ENCODE measurements at places on chromosomes 6 and 20.

DNA sequence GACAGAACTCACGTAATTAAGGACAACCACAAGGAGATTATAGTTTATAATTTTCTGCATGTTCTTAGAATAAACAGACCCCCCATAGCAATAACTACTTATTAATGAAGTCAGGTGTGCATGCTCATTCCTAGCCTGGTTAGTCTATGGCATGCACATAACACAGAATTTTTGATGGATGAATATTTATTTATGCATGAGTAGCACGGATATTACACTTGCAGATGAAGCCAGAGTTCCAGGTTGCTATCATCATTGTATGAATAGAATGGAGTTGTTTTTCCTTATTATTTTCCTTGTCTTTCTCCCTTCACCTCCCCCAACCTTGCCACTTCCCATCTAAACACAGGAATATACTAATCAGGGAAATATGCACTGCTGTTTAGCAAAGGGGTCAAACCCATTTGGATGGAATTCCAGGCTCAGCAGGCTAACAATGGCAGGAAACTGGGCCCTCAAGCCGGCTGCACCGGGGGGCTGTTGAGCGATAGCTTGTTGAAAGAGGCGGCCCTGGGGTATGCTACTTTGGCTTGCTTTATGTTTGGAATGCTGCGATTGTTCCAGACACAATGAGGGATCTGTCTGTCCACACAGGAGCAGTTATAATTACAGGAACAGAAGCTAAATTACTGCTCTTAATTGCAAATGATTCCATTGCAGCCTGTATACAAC, 112.6 kb downstream of the TMEM170B start:
- no peak for DNase-seq

DNA sequence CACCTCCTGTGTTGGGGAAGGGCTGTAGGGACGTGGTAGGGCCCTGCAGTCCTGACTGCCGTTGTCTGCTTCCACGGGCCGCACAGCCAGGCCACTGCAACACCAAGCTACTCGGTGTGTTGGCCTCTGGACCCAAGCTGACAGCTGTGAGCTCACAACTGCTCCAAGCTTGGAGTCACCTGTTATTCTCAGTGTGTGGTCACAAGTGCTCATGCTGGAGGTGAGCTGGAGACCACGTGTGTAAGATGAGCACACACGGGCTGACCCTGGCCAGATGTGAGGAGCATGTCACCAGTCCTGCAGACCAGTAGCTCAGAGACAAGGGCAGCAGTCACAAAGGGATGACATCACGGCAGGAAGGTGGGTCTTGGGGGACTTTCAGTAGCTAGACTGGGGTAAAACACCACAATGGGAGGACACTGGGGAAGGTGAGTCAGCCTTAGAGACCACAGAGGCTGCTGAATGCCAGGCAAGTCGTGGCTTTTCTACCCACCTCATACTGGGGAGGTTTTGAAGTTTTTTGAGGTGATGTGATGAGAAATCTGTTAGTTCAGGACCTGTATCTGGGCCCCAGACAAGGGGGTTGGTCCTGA, 87.3 kb downstream of the FAM120B start:
- DNase-seq = no peak

DNA sequence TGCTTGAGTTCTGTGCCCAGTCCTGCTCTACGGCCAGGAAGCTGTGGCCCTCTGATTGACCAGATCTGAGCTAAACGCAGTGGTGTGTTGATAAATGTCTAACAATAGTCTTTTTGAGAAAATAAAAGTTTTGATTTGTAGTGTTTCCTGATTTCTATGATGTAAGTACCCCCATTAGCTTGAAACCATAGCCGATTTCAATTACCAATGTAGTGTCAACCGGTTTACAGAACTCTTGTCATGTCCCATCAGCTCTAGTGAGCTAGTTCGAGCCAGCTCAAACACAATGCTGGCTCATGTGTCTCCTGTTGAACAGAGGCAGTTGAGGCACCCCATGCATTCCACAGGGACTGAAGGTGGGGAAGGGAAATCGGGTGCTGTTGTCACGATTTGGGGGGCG, 56.7 kb upstream of the ZMYND8 start:
- DNase-seq = no peak

GRCh38 chr20:20489054-20489453, 121.2 kb downstream of the INSM1 start:
- DNase-seq = no peak

GRCh38 chr6:34052071-34052825, 93.6 kb downstream of the GRM4 start:
- DNase-seq = no peak

DNA sequence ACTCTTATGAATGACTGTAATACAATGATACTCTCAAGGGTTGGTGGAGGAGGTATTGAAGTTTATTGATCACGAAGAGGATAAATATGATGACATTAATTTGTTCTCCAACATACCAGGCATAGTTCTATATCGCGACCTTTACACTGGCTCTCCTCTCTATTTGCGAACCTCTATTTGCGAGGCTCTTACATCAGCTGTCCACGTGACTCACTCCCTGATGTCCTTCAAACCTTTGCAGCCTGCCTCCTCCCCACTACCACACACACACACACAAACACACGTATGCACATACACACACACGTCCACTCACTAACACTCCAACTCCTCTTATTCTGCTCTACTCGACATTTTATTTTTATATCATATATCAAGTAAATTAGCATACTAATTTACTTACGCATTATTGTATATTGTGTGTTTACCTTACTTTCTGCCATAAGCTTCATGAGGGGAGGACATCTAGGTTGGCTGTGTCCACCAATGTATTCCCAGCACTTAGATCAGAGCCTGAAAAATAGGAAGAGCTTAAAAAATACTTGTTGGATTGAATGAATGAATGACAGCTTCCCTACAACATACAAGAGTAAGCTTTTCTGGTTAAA, 53.3 kb upstream of the TNFRSF21 start:
- no peak for DNase-seq

DNA sequence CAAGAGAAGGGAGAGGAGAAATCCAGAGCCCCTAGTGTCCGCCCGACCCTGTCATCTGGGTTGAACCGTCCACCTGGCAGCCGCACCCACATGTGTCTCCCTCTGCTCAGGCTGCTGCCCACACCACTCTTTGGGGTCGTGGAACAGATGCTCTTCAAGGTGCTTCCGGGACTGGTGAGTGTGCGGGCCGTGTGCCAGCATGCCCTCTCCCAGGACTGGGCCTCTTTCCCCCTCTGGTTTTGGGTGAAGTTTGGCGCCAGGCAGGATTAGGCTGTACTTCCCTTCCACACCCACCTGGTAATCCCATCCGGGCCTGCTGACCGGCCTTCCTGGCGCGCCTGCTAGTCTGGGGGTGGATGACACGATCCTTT, 7.9 kb downstream of the BPIFB3 start:
- DNase-seq = no peak

DNA sequence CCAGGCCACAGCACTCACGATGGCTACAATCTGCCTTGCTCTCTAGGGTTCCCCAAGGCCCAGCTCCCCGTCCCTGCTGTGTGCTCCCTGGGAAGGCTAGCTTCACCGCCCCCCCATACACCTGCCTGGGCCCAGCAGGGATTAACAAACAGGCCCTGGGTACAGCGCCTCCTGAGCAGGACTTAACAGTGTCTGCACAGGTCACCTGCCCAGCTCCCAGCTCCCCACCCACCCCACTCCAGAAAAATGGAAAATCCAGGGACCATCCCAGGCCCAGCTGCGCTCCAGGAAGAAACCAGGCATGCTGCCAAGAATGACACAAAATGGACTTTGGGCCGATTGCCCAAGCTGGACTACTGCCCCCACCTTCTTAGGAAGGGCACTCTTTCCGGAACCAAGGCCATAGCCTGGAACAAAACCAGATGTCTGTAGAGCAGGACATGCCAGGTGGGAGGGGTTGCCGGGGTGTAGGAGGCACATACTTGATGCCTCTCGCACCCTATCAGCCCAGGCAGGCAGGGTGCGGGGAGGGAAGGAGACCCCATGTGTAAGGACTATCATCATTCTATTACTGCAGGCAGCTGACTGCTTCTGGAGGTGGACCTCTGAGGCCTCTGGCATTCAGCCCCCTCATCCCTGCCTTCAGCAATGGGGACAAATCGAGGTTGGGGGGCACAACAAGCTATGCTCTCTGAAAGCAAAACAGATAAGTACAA, 104.9 kb downstream of the SNX5 start:
- DNase-seq = no peak

DNA sequence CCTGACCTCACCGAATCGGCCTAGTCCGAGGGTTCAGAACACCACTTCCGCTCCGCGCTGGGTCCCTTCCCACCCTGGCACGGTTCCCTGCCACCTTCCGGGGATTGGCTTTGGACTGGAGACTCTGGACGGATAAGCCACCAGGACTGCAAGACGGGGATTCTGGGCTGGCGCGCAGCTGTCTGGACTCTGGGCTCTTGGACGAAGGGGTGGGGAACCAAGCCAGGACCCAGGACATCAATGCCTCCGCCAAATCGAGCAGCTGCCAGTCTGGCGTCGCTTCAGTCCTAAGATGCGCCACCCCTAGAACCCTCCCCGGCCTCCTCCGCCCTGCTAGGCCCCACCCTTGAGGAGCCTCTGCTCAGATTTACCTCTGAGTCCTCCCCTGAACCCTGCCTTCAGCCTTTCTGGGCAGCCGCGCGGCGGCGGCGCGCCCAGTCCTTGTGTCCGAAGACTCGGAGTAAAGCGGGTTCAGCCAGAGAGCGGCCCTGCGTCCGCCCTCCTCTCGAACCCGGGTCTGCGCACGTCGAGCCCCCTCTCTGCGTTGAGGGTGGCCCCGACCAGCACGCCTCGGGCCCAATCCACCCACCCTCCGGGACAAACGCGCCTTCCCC, 1.2 kb downstream of the KCNK17 start:
- DNase-seq = no peak

DNA sequence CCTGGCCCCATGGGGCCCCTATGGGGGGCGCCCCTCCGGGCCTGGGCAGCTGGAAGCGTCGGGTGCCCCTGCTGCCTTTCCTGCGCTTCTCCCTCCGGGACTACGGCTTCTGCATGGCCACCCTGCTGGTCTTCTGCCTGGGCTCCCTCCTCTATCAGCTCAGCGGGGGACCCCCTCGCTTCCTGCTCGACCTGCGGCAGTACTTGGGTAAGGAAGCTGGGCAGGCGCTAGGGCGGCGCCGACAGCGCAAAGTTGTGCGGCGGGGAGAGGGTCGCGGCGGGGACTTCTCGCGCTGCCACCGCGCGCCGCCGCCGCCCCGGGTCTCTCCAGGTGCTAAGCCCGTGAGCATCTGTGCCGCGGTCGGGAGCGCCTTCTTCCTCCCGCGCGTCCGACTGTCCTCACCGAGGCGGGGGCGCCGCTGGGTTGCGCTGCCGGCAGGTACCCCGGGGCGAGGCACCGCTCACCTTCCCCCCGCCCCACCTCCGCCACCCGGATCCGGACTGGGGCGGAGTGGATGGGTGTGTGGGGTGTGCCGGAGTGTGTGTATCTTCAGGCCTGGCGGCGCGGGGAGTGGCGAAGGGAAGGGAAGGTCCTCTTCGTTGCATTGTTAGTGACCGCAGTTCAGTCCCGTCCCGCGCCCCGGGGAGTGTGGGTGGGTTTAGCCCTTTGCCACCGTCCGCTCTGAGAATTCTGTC, 788 bp downstream of the UST start:
- peak; percentile 14 for DNase-seq

GRCh38 chr6:145339089-145339488, 396.2 kb downstream of the EPM2A start:
- DNase-seq = no peak

GRCh38 chr6:112013051-112013450, 40.9 kb upstream of the CCN6 start:
- no peak for DNase-seq

DNA sequence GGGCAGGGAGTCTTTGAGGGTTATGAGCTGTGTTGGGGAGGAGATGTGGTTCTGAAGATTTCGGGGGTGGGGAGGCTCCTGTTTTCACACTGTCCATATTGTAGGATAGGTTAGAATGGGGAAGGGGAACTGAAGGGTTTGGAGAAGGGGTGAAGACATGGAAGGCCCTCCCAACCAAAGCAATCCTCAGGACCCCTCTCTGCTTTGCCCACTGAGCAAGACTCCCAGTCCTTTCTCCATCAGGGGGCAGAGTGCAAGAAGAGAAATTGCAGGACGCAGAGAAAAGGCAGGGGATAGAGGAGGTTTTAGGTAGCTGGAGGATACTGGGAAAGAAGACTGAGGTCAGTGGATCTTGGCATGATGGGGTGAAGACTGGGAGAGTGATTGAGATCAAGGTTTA, 3.9 kb downstream of the SYNGAP1 start:
- no peak for DNase-seq

GRCh38 chr20:52150440-52151258, 40.9 kb downstream of the ZFP64 start:
- no peak for DNase-seq

DNA sequence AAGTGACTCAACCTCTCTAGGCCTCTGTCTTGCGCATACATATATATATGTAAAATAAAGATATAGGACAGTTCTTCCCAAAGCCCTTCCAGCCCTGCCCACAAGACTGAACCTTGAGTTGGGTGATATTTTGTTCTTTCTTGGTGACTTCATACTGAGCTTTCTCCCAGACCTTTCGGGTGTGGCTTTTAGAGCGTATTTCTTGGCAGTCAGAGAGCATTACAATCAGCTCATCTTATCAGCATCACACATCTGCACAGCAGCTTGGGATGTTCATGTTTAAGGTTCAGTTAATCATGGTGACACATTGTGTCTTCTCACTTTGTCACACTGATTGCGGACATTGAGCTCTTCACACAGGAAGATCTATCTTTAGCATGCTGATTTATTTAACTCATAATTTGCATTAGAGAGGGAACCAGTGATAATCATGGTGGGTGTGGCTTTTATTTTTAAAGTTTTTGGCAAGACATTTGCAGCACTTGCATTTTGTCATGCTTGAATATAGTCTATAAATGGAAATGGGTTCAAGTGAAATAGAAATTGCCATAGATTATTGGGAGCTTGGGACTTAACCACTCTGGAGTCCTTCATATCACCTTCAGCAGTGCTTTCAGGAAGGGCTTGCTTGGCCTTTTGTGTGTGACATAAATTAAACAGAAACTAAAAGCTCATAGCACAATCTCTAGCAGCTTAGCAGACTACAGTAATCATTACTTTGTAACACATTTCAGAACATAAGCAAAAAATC, 8.3 kb downstream of the KIF3B start:
- DNase-seq = peak; percentile 1

- DNase-seq = no peak
Observed at GRCh38 chr6:54493138-54493537, 184.9 kb downstream of the TINAG start.

GRCh38 chr6:77466055-77466450, 2.8 kb upstream of the HTR1B start:
- no peak for DNase-seq

DNA sequence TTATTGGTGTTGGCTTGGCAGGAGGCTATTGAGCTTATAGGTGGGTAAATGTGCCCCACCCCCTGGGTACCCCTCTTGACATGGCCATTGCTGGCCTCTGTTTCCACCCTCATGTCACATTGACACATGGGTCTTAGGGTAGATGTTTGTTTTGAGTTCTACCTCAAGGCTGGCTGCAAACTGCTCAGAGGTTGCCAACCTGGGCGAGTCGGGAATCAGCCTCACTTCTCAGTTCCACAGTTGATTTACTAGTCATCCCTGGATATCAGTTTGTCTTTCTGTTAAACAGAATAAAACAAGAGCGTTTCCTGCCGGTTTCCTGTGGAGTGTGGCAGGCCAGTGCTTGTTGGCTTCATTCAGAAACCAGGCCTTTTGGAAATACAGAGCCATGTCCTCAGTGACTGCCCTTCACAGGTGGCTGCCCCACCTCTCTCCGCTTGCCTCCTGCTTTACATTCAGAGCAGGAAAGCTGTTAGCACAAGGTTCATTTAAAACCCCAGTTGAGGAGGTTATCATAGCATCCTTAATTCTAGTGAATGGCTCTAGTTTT, 105.6 kb downstream of the TCP11 start:
- no peak for DNase-seq

GRCh38 chr6:130841128-130841728, 14.0 kb downstream of the SMLR1 start:
- DNase-seq = no peak

GRCh38 chr6:68876792-68877493, 241.9 kb downstream of the ADGRB3 start:
- no peak for DNase-seq
